Spinal cord (tissue), 10 donors: ENCODE measurements at places on chromosomes 4 and X. TPM values are rescaled to one million over a fixed set of nuclear protein-coding genes. Genes with fewer than 3 reads are reported as not detected.

Gene PNMA6F
- 7.4 TPM for polyA plus RNA-seq

Gene PLP1
- polyA plus RNA-seq: 888 TPM

Gene PQBP1
- 91.9 TPM for polyA plus RNA-seq

Gene PWWP3B
- 1.3 TPM for polyA plus RNA-seq

Gene PDLIM3
- 124 TPM for polyA plus RNA-seq

Gene PRKG2
- polyA plus RNA-seq: 4.4 TPM

Gene TMEM271
- polyA plus RNA-seq: 16.1 TPM

Gene SCML2
- polyA plus RNA-seq: 5.4 TPM

Gene RHOXF1
- 3.3 TPM for polyA plus RNA-seq

Gene GLA
- polyA plus RNA-seq: 29.1 TPM

Gene HSD17B13
- polyA plus RNA-seq: 0.89 TPM

Gene IKBKG
- polyA plus RNA-seq: 23.9 TPM

Gene TRPC5OS
- polyA plus RNA-seq: 0.17 TPM

Gene PROM1
- 44.4 TPM for polyA plus RNA-seq

Gene RHOH
- polyA plus RNA-seq: 1.1 TPM

Gene SLC2A9
- 2.0 TPM for polyA plus RNA-seq

Gene FGFR3
- 216 TPM for polyA plus RNA-seq

Gene RENBP
- polyA plus RNA-seq: 11.6 TPM

Gene PDCL2
- not detected for polyA plus RNA-seq

Gene ARHGAP36
- 119 TPM for polyA plus RNA-seq

Gene MAGEA10
- 0.06 TPM for polyA plus RNA-seq

Gene GPR82
- polyA plus RNA-seq: 0.14 TPM

Gene C4orf36
- 2.2 TPM for polyA plus RNA-seq

Gene RASL11B
- 10.2 TPM for polyA plus RNA-seq
